ENCODE measurements at places on chromosomes 7 and 10. TPM values are rescaled to one million over a fixed set of nuclear protein-coding genes. Genes with fewer than 3 reads are reported as not detected.
A peak's percentile ranks its signal among the peaks of the same experiment; 100 is the strongest.

DNA sequence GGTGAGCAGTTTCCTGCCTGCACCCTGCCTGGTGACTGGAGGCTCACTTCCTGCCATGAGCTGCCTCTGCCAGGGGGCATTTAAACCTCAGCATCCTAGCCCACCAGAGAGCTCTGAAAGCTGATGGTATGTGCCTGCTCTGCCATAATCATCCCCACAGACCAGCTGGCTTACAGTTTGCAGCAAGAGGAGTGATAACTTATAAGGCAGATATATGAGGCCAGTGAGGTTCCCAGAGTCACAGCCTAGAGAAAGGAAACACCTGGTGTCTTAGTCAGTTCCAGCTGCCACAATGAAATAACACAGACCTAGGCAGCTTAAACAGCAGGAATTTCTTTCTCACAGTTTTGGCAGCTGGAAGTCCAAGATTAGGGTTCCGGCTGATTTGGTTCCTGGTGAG, 232.0 kb downstream of the PAXIP1 start:
- H3K4me1 ChIP-seq = no peaks in the 10 kb centered on the region
- no peaks in the 10 kb centered on the region for H3K27me3 ChIP-seq
- no peak for DNase-seq
- H3K27ac ChIP-seq = no peak overlapping the region
- no peaks in the 10 kb centered on the region for H3K36me3 ChIP-seq

DNA sequence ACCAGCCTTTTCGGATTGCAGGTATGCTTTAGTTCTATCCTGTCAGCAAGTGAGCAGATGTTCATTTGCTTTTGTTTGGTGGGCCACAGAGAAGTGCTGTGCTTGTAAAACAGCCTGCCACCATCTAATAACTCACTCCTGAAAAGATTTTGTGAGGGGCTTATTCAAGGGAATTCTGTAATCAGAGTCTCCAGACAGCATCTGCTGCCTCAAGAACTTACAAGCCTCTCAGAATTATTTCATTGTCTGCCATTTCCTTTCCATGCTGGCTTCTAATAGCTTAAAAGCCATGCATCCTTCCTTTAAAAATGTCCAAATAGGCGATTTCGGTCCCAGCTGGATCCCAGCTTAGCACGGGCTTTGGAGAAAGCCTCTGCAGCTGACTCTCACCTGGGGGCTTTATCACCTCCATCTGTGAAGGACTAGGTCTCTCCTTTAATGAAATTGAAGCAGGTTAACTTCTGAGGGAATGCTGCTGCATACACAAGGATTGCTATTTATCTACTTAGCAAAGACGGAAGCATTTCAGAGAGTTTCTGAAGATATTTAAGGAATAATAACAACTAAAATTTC, 48.0 kb downstream of the MALRD1 start:
- H3K27ac ChIP-seq = no peak overlapping the region
- no peak overlapping the region for H3K4me3 ChIP-seq
- DNase-seq = no peak
- H3K4me1 ChIP-seq = no peaks in the 10 kb centered on the region
- no peaks in the 10 kb centered on the region for H3K27me3 ChIP-seq

GRCh38 chr10:86446440-86446839, 75.2 kb downstream of the WAPL start:
- peaks cover 71% of the 10 kb centered on the region for H3K36me3 ChIP-seq
- no peak overlapping the region for H3K27ac ChIP-seq
- no peaks in the 10 kb centered on the region for H3K27me3 ChIP-seq
- no peak for DNase-seq
- H3K4me3 ChIP-seq = no peak overlapping the region
- no peaks in the 10 kb centered on the region for H3K4me1 ChIP-seq

Gene ESYT2
- 85.3 TPM for total RNA-seq

Gene SUGCT
- 16.9 TPM for total RNA-seq

Gene MCM10
- total RNA-seq = 0.64 TPM

- H3K27me3 ChIP-seq = no peaks in the 10 kb centered on the region
- H3K27ac ChIP-seq = peak overlapping the region; percentile 81
- DNase-seq = no peak
- peak overlapping the region; percentile 58 for H3K4me3 ChIP-seq
- no peaks in the 10 kb centered on the region for H3K36me3 ChIP-seq
Observed at GRCh38 chr10:24209432-24209771, 464 bp downstream of the KIAA1217 start.

DNA sequence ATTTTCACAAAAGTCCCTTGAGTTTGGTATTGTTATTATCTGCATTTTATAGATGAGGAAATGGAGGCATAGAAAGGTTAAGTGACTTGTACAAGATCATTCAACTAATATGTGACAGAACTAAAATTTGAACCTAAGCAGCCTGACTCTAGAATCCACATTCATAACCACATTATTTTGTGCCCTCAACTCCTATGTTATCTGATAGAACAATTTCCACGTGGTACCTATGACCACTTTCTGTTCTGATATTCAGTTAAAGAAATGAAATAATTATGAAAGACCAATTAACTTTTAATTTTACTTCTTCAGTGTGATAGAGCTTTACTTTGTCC, 17.5 kb downstream of the BCAP29 start:
- no peak overlapping the region for H3K4me3 ChIP-seq
- H3K36me3 ChIP-seq = no peaks in the 10 kb centered on the region
- H3K27me3 ChIP-seq = no peaks in the 10 kb centered on the region
- no peak for DNase-seq
- no peak overlapping the region for H3K27ac ChIP-seq

GRCh38 chr10:34768261-34768971, 46.7 kb downstream of the PARD3 start:
- no peaks in the 10 kb centered on the region for H3K36me3 ChIP-seq
- peak overlapping the region; percentile 21 for H3K4me3 ChIP-seq
- no peaks in the 10 kb centered on the region for H3K27me3 ChIP-seq
- H3K4me1 ChIP-seq = peaks cover 19% of the 10 kb centered on the region
- peak overlapping the region; percentile 47 for H3K27ac ChIP-seq

Gene FAM25G
- not detected for total RNA-seq

Gene HOXA4
- total RNA-seq = 42.4 TPM

Gene DNAJC1
- 56.8 TPM for total RNA-seq
